DND-41 (cell line): ENCODE measurements at places on chromosomes 4 and X.

DNA sequence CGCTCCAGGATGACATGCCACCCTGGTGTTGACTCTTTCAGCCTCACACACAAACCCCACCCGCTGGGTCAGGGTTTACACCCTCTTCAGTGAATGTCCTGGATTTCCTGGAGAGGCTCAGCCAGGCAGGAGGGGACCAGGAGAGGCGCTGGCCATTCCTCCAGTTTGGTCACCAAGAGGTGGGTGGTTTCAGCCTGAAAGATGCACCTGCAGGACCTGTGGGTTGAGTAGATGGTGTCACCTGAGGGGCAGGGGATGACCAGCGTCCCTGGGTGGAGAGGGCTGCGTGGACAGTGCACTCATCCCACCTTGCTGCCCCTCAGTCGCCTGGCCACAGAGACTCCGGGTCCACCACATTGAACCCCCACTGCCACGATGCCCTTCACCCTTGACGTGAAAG is 179.7 kb downstream of the ASMT start:
- H3K4me1 ChIP-seq = no peaks in the 10 kb centered on the region
- H3K27me3 ChIP-seq = no peaks in the 10 kb centered on the region
- no peak overlapping the region for H3K27ac ChIP-seq
- DNase-seq = no peak

- H3K36me3 ChIP-seq = no peaks in the 10 kb centered on the region
- H3K4me3 ChIP-seq = no peak overlapping the region
- no peak for DNase-seq
These were observed 36.1 kb upstream of the OTUD4 start for GRCh38 chr4:145216535-145216934.

DNA sequence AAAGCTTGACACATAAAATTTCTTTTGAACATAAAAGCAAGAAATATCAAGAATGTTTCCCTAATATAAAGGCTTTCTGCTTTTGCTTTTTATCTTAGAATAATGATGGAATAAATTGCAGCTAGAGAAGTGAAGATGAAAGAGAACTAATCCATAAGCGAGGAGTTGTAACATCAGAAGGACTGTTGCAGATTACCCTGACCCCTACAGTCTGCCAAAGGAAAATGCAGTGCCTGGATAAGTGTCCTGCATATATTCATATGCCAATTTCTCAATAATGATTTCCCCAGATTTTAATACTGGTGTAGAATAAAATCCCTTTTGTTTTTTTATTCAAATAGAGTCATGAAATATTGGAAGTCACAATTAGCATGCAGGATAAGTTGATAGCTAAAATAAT is 115.9 kb downstream of the MAGEC2 start:
- H3K4me1 ChIP-seq = no peaks in the 10 kb centered on the region
- no peak overlapping the region for H3K4me3 ChIP-seq
- no peaks in the 10 kb centered on the region for H3K27me3 ChIP-seq
- no peak overlapping the region for H3K27ac ChIP-seq

GRCh38 chrX:1496076-1496475 is 40.9 kb downstream of the P2RY8 start:
- H3K27ac ChIP-seq = peak overlapping the region; percentile 36
- no peak overlapping the region for H3K4me3 ChIP-seq
- H3K27me3 ChIP-seq = no peaks in the 10 kb centered on the region
- peak; percentile 10 for DNase-seq
- H3K4me1 ChIP-seq = no peaks in the 10 kb centered on the region; the same call in none of the 2 replicates

GRCh38 chrX:65925005-65925404 is 114.9 kb downstream of the VSIG4 start:
- H3K27ac ChIP-seq = peak overlapping the region; percentile 87
- H3K36me3 ChIP-seq = no peaks in the 10 kb centered on the region
- no peaks in the 10 kb centered on the region for H3K27me3 ChIP-seq
- peaks cover 72% of the 10 kb centered on the region for H3K4me1 ChIP-seq
- DNase-seq = no peak
